ENCODE measurements at places on chromosomes 12 and 14.

GRCh38 chr12:52416795-52417194 is 10.7 kb upstream of the KRT82 start:
- DNase-seq: no peak

GRCh38 chr12:58961166-58961565 is 40.9 kb upstream of the LRIG3 start:
- no peak for DNase-seq

GRCh38 chr14:63288853-63289252 is 29.9 kb downstream of the GPHB5 start:
- no peak for DNase-seq

GRCh38 chr14:20623798-20624197 is 17.7 kb downstream of the OR6S1 start:
- DNase-seq: no peak
